ENCODE measurements at places on chromosomes 2 and 18. TPM values are rescaled to one million over a fixed set of nuclear protein-coding genes. Genes with fewer than 3 reads are reported as not detected.

- no peak for DNase-seq
These were observed 68.6 kb downstream of the MERTK start for GRCh38 chr2:111967018-111967417.

DNA sequence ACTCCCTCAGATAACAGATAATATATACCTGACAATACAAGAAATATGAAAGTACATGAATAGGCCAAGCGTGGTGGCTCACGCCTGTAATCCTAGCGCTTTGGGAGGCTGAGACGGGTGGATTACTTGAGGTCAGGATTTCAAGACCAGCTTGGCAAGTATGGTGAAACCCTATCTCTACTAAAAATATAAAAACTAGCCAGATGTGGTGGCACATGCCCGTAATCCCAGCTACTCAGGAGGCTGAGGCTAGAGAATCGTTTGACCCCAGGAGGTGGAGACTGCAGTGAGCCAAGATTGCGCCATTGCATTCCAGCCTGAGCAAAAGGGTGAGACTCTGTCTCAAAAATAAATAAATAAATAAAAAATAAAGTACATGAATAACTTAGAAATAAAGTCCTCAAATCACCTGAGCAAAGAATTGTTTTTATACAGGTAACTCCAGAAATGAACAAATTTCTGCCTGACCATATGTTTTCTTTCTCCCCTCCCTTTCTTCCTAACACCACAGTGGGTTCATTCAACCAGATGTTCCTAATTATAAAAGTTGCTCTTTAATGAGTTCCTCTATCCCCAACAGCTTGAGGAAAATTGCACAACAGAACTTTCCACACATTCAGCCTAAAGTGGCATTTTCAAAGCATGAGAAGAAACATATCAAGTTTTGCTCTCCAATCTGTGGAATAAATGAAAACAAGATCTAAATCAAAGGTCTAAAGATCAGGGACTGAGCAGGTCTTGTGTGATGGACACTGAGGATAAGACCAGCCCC is 33.6 kb upstream of the AP1S3 start:
- DNase-seq: no peak

GRCh38 chr2:25740810-25741381 is 67.5 kb upstream of the DTNB start:
- peak; percentile 26 for DNase-seq

- DNase-seq: no peak
These were observed at the start of gene NGEF for GRCh38 chr2:233013027-233013461. Gene NGEF, minus strand, starts transcription at chr2:233013256. Its CDS starts 38,366 bp downstream, at chr2:232974890.

GRCh38 chr2:180991820-180992219 is 11.4 kb downstream of the UBE2E3 start:
- no peak for DNase-seq

The NDUFAF7 gene
- 18.7 TPM for total RNA-seq

The CD207 gene
- total RNA-seq: not detected

The CTIF gene
- total RNA-seq: 28.1 TPM

Measured in fibroblast of lung (primary cell).